ENCODE measurements at places on chromosomes 3 and 15.

DNA sequence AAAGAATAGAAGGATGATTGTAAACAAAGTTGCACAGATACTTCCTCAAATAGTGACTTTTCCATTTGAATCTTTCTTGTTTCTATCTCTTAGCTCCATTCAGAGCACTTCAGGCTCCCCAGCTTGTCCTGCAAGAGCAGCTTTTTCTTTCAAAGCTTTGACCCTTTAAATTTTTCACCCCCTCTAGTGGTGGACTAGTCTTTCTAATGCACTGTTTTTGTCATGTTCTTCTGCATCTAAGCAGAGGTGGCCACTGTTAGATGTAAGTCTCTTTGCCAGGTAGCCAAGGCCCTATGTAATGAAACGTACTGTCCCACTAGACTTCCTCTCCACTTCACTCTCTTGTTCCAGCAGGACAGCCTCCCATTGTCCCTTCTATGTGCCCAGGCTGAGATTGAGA, 74.0 kb upstream of the MANF start:
- DNase-seq = peak; percentile 49

GRCh38 chr3:195352895-195353488, 82.0 kb upstream of the XXYLT1 start:
- no peak for DNase-seq

- DNase-seq = peak; percentile 95
Observed at GRCh38 chr3:62823461-62824050, 51.7 kb downstream of the CADPS start.

GRCh38 chr15:82183121-82184031, 79.2 kb downstream of the EFL1 start:
- DNase-seq = no peak

- no peak for DNase-seq
Observed at GRCh38 chr3:182482705-182483104, 310.6 kb upstream of the ATP11B start.

- no peak for DNase-seq
Observed at GRCh38 chr3:29823233-29823632, 542.4 kb downstream of the RBMS3 start.

DNA sequence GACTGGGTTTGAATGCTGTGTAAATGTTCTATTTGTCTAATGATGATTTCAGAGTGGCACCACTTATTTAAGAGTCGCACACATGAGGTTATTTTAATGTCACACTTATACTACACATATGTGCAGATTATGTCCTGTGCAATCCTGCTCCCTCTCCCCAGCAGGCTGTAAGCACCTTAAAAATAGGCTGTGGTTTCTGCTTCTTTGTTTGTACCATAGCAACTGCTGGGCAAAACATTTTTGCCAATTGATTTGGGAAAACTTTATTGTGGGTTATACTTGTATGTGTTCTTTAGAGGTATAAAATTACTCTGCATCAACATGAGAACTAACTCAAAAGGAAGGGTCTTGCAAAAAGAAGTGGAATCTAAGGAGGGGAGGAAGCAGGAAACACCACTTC, 318.5 kb downstream of the NTRK3 start:
- no peak for DNase-seq

DNA sequence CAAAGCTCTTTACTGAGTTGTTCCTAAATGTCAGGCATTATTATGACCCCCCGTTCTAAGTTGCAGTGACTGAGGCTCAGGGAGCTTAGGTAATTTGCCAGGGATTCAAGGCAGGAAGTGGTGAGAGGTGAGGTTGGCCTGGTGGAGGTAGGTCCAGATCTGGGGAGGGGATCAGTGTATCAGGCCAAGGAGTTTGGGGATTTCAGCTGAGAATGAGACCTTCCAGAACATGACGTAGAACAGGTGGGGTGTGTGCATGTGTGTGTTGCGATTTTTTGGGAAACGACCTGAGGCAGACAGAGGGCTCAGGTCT, 41.1 kb upstream of the MRPS22 start:
- DNase-seq = no peak

DNA sequence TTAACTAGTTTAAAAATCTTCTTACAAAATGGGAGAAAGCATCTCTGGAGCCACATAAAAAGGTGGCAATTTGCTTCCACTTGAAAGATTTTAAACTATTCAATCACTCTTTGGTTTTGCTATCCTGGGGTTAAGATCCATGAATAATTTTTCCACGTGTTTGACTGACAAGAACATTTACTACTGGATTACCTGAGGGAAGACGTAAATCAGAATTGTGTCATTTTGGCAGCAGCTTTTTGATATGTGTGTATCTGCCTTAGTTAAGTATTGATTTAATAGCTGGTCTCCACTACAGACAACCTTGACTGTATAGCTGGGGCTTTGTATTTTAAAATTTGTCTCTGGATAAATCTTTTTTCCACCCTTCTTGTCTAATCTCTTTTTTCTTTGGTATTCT, 228.3 kb downstream of the EPHA3 start:
- no peak for DNase-seq

GRCh38 chr3:120182613-120183511, 88.6 kb upstream of the GSK3B start:
- no peak for DNase-seq

- no peak for DNase-seq
Observed at GRCh38 chr3:29331456-29332194, 50.8 kb downstream of the RBMS3 start.

GRCh38 chr15:27077790-27078189, 106.8 kb downstream of the GABRG3 start:
- peak; percentile 8 for DNase-seq

- DNase-seq = no peak
Observed at GRCh38 chr3:87437765-87438164, 161.4 kb upstream of the POU1F1 start.

GRCh38 chr3:171632766-171633165, 172.6 kb upstream of the TNIK start:
- DNase-seq = no peak

- DNase-seq = no peak
Observed at GRCh38 chr3:184042617-184043016, 10.2 kb upstream of the HTR3C start.
